Right renal pelvis (tissue), 4 donors: ENCODE measurements at places on chromosomes 3 and 15. TPM values are rescaled to one million over a fixed set of nuclear protein-coding genes. Genes with fewer than 3 reads are reported as not detected.

DNA sequence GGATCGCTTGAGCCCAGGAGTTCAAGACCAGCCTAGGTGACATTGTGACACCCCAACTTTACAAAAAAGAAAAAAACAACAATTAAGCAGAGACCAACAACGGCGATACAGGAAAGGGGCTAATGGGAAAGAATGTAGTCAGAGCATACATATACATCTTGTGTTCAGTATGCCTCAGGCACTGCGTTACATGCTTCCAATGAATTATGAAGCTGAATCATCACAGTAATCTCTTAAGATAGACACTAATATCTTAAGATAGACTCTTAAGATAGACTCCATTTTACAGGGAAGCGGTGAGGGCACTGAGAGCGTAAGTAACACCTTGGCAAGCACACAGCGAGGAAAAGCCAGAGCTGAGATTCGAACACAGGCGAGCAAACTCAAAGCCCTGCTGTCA lies 6.1 kb upstream of the LDHAL6B start:
- DNase-seq = no peak

- no peak for DNase-seq
Measured at GRCh38 chr3:9780910-9781309, 11.2 kb upstream of the CAMK1 start.

- no peak for DNase-seq
Measured at GRCh38 chr15:70281811-70282307, 184.1 kb upstream of the TLE3 start.

KLHDC8B gene
- 46.1 TPM for polyA plus RNA-seq

ROPN1B gene
- 0.57 TPM for polyA plus RNA-seq

OR5K3 gene
- not detected for polyA plus RNA-seq

DNA sequence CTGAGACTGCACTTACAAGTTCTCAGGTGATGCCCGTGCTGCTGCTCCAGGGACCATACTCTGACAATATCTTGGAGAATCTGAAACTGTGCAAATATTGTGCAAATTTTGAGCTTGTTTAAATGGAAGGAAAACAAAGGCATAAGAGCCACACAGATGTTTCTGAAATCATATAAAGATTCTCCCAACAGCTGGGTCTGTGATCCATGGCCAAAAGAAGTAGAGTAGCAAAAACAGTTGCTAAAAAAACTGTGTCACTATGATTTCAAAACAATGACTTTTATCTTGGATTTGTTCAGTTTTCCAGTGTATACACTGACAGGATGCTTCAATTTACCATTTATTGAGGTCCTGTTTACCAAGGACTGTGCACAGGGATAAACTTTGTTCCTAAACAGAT lies 25.3 kb downstream of the NPTN start:
- no peak for DNase-seq
